ENCODE measurements at places on chromosomes 4 and X. TPM values are rescaled to one million over a fixed set of nuclear protein-coding genes. Genes with fewer than 3 reads are reported as not detected.

IGSF1 gene
- total RNA-seq, result 1.1 TPM

DNA sequence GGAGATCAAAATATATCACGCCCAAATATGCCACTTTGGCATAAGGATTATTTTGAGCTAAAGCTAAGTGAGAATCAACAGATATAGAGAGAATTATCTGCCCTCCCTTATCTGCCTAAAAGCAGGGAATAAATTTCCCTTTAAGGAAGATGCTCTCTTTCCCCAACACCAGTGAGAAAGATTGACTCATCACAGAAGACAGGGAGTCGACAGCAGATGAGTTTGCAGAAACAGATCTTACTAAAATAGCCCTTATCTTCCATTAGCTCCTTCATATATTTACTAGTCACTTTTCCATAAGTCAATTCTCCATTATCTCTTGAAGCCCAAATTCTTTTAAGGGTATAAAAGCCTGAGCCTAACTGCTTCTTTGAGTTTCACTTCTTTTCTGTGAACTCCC lies 156.6 kb downstream of the CAMK2D start:
- H3K4me1 ChIP-seq, result peaks cover 9% of the 10 kb centered on the region
- no peak overlapping the region for H3K27ac ChIP-seq
- no peak for ATAC-seq
- H3K4me3 ChIP-seq, result no peak overlapping the region
- no peaks in the 10 kb centered on the region for H3K27me3 ChIP-seq

- ATAC-seq, result no peak
- H3K4me3 ChIP-seq, result no peak overlapping the region
- no peaks in the 10 kb centered on the region for H3K4me1 ChIP-seq
- no peaks in the 10 kb centered on the region for H3K27me3 ChIP-seq
- no peak overlapping the region for H3K27ac ChIP-seq
These were observed 189.6 kb downstream of the TENM3 start for GRCh38 chr4:182432819-182433218.

DNA sequence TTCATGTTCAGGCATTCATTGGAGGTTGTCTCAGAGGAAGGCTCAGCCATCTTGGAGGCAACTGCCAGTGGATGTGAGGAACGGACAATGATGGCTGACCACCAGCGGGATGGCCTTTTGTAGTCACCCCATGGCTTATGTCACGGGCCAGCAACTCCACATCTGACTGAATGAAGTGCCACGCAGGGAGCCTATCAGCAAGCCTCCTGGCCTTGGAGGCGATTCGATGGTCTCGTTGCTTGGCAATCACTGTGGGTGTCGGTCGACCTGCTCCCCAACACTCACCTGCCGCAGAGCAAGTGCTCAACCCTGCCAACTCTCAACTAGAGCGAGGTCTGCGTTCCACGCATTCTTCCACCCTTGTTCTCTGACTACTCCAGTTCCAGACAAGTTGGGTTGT lies 7.4 kb downstream of the H2BW2 start:
- H3K4me3 ChIP-seq, result no peak overlapping the region
- H3K27ac ChIP-seq, result no peak overlapping the region
- ATAC-seq, result no peak
- H3K4me1 ChIP-seq, result no peaks in the 10 kb centered on the region

DNA sequence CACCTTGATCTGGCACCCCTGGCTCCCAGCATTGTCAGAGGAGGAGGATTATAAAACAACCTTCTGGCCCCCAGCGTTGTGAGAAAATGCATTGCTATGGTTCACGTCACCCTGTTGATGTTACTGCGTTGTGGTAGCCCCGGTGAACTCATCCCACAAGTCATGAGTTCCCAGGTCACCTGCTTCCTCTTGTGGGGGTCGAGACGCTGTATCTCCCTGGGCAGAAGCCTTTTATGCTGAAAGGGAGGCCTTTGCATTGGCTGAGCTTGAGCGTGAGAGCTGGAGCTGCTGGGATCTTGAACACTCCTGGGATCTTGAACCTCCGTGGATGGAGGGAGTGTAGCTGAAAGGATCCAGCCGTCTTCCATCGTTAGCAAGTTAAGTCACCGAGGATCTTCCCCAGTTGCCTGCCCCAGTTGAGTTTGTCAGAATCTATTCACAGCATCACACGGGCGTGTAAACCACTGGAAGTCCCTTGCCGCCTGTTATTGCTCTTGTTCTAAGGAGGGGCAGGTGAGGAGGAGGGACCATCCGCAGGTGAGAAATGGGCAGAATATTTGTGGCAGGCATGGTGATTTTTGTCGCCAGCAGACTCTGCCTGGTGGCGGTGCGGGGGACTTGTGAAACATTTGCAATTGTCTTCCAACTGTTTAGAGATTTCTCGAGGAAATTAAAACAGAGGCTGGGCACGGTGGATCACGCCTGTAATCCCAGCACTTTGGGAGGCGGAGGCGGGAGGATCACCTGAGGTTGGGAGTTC lies 299.9 kb downstream of the ASMT start:
- no peak overlapping the region for H3K27ac ChIP-seq
- H3K36me3 ChIP-seq, result no peaks in the 10 kb centered on the region
- no peak for ATAC-seq
- no peak overlapping the region for H3K4me3 ChIP-seq
- no peaks in the 10 kb centered on the region for H3K4me1 ChIP-seq
